ENCODE measurements at places on chromosomes 1 and 21.

GRCh38 chr1:100903777-100904176 lies 7.9 kb downstream of the SLC30A7 start:
- DNase-seq = no peak

DNA sequence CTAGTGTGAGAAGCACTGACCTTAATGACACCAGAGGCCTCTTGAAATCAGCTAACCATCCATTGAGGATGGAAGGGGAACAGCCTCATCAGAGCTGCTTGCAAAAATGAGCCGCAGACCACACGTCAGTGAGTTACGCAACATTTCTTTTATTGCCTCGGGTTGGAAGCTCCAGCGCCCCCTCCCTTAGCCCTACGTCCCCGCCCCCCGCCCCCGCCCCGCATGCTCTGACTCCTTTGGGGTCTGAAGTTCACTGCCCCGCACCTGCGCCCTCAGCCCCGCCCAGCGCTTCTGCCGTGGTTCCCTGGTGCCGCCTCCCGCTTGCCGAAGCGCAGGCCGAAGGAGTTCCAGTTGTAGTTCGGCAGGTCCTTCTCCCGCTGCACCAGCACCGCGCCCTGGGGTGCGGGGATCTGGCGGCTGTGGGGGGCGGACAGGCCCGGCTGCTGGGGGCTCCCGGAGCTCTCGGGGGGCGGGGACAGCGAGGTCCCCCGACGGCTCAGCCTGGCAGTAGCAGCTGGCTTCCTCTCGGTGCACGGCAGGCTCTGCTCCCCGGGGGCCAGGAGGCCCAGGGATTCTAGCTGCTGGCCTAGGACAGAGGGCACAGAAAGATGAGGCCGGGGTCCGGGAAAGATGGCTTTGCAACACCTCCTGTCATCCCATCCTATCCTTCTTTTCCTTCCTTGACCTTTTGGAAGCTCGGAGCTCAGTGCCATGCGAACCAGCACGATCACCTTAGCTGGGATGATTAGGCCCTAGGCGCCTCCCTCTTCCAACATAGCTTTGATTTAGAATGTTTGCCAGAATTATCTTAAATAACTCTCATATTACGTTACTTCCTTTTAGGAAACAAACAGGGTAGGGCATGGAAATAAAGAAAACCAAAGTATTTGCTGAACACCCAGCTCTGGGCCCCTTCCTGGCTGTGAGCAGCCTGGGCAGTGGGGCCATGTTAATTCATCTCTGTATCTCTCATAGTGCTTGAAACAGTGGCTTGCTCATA lies 5.8 kb downstream of the KISS1 start:
- DNase-seq = no peak

- DNase-seq = no peak
These were observed 7.8 kb upstream of the HSD17B7 start for GRCh38 chr1:162782671-162783070.

DNA sequence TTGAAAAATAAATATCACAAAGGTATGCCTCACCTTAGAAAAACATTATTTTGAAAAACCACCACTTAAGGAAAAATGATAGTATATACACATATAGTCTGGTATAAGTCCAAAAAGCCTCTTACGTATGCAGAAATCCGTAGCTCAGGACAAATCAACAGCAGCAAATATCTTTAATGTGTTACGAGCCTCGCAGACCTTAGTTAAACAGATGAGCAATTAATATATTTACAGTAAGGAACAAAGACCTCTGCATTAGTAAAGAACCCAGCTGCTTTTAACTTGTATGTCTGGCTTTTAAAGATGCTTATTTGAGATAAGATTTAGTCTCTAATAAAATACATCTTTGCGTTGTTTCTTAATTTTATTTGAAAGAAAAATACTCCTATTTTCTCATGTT lies 79.9 kb upstream of the CHRM3 start:
- no peak for DNase-seq

DNA sequence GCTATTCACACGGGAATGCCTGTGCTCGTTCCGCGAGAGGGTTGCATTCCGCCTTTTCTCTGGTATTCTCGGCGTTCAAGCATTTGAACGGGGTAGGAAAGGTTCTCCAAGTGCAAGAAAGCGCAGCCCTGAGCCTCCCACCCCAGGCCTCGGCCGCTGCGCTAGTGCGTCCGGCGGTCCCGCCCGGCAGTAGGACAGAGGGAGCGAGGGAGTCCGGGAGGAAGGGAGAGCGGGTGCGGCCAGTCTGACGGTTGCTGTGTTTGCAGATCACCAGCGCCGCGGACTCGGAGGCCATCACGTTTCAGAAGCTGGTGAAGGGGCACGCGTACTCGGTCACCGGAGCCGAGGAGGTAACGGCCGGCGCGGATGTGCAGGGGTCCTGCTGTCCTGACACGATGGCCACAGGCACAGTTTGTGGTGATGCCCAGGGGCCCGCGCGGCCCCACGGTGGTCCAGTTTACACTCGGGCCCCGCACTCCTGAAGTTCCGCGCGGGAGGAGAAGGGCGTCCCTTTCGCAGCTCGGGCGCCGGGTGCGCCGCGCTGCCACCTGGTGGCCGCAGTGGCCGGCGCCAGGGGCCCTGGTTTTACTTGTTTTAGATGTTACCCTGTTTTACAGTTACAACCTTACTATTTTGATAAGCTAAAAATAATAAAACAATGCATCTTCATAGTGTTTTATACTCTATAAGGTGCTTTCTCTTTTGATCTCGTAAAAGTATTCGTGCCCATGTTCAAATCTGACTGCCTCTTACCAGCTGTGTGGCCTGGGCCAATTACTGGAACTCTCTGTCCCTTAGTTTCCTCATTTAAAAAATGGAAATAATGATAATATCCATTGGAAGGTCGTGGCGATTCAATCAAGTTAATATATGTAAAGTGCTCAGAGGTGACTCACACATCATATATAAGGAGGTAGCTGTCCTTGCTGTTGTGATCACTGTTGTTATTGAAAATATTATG lies 36.7 kb downstream of the CAPN2 start:
- DNase-seq = peak; percentile 58

- no peak for DNase-seq
These were observed 582 bp downstream of the TRPM2 start for GRCh38 chr21:44354001-44354405.

GRCh38 chr1:169925505-169926482 lies 32.1 kb upstream of the SCYL3 start:
- DNase-seq = no peak

- DNase-seq = no peak
These were observed 231.7 kb upstream of the B3GALT2 start for GRCh38 chr1:193417945-193418744.

DNA sequence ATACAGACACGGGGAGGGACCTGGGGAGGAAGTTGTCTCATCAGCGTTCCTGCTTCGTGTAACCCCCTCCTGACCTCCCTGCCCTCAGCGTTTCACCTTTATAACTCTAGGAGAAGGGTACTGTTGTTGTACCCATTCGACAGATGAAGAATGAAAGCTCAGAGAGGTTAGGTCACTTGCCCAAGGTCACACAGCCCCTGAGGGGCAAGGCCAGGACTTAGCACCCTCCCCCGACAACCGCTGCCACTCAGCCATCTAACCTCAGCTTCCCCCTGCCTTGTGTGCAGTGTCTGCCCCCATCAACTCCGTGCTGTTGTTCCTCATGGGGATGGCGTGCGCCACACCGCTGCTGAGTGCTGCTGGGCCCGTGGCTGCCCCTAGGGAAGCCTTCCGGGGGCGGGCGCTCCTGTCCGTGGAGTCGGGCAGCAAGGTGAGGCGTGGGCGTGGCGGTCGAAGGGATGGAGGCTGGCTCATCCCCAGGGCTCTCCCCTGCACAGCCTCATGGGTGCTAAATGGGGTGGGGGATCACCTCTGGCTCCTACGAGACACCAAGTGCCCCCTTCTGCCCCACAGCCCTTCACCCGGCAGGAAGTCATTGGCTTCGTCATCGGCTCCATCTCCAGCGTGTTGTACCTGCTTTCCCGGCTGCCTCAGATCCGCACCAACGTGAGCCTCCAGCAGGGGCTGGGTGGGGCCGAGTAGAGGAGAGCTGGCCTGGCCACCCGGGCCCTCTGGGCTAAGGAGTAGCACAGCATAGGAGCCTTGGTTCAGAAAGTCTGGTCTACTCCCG lies 14.0 kb downstream of the SLC66A1 start:
- DNase-seq = no peak

- DNase-seq = peak; percentile 84
These were observed 75.6 kb upstream of the ROR1 start for GRCh38 chr1:63698001-63698838.

- no peak for DNase-seq
These were observed 5.2 kb downstream of the DUSP10 start for GRCh38 chr1:221736714-221737113.

DNA sequence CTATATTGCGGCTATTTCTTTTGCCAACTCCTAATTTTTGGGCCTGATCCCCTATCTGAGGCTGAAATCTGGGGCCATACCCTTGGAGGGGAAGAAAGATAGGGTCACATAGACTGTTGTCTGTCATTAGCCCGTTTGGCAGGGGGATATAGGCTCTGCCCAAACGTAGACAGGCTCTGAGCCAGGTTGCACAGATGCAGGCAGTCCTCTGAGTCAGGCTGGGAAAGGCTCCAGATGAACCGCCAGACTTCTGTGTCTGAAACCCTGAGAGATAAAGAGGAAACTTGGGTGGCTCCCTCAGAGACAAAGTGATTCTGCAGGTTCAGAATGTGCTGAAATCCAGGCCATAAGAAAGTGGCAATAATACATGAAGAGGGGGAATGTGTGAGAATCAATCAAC lies 4.0 kb upstream of the CAP1 start:
- DNase-seq = peak; percentile 17
